ENCODE measurements at places on chromosomes 3 and 15.

DNA sequence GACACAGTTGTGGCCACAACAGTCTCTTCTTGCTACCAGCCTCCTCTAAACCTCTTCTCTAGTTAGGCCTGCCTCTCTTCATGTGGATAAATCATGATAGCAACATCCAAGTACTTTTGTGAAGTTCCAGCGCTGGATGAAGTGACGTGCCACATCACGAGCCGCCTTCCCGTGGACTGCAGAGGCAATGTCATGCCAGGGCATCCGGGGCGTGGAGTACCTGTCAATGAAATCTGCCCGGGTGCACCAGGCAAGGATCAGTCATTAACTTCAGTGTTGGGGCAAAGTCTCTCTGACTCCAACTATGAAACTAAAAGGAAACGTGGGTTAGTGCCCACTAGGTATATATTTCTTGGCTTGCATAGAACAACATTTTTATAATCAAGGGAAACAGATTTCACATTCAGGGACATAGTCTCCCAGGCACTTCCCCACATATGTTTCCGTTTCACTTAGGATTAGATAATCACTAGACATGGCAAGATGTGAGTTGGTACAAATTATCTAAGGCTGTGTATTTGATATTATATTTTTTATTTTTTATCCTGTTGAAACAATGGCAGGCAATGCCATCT is 133.6 kb downstream of the PLD1 start:
- no peak for DNase-seq

- no peak for DNase-seq
Observed at GRCh38 chr15:74958320-74958907, 1.8 kb upstream of the RPP25 start.

GRCh38 chr3:141618103-141618910 is 119.8 kb upstream of the RNF7 start:
- DNase-seq, result no peak

DNA sequence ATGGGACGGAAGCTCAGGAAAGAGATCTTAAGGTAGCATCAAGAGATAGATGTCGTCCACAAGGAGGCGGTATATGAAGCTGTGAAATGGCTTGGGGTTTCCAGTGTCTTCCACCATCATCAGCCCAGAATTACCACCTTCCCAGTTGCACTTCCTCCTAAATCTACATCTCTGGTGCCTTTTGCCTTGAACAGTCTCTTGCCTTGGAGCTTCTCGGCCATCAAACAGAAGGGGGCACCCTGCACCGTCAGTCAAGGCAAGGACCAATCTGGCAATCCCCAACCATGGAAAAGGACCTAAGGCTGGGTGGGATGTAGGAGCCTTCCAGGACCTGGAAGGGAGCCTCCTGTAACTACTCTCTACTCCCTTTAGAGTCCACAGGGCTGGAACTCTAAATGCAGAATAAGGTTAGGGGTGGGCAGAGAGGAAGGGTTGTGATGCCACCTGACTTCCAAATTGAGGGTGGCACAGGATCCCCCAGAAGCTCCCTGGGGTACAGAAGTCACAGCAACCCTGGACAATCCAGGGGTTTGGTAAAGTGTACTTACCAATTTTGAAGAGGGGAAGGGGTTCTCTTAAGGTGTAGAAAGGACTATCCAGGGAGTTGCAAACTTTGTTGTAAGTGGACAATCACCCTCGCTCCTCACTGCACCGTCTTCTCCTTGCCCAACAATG is 1.0 kb upstream of the RYR3 start:
- DNase-seq, result no peak

GRCh38 chr3:23740517-23740965 is 65.2 kb upstream of the UBE2E1 start:
- peak; percentile 16 for DNase-seq

DNA sequence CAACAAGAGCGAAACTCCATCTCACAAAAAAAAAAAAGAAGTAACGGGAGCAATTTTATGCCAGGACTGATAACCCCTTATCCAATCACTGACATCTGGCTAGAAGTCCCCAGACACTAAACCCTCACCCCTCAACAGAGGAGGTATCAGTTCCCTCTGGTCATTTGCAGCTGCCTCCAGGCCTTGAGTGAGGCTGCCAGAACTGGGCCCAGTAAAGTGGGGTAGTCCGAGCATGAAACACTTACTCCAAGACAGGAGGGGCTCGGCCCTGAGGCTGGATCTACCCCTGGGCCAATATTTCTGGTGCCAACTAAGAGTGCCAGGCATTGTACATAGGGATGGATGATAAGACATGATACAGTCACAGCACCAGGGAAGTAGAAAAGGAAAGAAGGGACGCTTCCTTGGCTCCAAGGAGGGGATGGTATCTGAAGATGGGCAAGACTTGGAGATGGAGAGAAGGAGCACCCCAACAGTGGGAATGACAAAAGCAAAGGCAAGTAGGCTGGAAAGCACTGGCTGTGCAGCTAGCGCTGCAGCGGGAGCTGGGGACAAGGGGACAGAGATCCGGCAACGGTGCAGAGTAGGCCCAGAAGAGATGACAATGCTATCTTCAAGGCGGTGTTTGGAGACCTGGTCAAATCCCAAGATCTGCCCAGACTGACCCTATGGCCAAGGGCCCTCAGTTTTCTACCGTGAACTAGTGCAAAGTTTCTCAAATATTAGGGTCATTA is 2.2 kb downstream of the XXYLT1 start:
- no peak for DNase-seq

GRCh38 chr15:41501931-41502794 is 8.5 kb downstream of the ITPKA start:
- no peak for DNase-seq

GRCh38 chr3:15272426-15273196 is 59.8 kb downstream of the SH3BP5 start:
- no peak for DNase-seq

DNA sequence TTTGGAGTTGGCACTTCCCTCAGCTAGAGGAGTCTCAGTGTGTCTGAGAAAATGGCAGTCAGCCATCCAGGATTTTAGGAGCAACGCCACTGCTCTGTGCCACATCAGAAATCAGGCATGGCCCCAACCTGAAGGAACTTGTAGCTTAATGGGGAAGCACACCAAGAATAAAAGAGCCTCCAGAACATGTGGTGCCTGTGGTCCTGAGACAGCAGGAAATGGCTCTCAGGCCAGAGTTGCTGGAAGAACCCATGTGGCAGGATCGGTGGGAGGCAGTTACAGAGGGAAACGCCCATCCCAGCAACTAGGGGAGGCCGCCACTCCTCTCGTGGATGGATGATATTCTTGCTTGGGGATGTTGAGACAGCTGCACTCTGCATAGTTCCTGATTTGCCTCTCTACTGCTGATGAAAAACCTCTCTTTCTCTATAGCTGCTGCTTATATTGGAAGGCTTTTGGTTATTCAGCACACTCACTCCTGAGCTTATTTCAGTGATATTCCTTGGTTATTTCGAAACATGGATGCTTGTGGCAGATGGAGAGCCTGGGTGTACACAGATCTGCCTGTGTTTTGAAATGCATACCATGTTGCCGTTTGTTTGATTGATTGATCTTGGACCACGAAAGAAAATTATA is 52.4 kb downstream of the KLHL25 start:
- no peak for DNase-seq

GRCh38 chr15:90933301-90933700 is 952 bp upstream of the HDDC3 start:
- no peak for DNase-seq

GRCh38 chr3:165920984-165921383 is 83.8 kb upstream of the BCHE start:
- DNase-seq, result no peak

- DNase-seq, result peak; percentile 31
Observed at GRCh38 chr3:69197922-69198530, 75.6 kb upstream of the LMOD3 start.

DNA sequence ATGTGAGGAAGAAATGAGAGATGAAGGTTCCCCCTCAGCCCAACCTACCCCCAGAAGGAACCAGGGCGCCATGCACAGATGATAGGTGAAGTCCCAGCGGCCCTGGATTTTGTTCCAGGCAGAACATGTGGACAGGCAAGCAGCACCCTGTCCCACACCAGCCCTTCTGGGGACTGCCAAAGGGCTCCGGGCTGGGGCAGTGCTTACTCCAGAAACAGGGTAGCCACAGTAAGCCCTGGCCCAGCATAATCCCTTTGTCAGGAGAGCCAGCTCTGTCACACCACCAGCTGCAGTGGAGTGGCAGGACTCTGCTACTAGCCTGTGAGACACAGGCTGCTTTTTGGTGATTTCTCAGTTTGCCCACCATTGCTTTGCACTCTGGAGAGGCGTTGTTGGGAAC is 6.3 kb downstream of the FBXL22 start:
- DNase-seq, result no peak

DNA sequence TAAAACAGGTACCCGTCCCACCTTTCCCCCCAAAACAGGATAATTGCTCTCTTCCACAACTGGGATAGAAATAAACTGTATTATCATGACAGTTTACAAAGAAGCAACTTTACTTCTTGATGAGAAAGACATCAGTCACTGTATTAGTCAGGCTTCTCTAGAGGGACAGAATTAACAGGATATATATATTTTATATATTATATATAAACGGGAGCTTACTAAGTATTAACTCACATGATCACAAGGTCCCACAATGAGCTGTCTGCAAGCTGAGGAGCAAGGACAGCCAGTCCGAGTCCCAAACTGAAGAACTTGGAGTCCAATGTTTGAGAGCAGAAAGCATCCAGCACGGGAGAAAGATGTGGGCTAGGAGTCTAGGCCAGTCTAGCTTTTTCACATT is 18.4 kb upstream of the PLSCR4 start:
- DNase-seq, result no peak

DNA sequence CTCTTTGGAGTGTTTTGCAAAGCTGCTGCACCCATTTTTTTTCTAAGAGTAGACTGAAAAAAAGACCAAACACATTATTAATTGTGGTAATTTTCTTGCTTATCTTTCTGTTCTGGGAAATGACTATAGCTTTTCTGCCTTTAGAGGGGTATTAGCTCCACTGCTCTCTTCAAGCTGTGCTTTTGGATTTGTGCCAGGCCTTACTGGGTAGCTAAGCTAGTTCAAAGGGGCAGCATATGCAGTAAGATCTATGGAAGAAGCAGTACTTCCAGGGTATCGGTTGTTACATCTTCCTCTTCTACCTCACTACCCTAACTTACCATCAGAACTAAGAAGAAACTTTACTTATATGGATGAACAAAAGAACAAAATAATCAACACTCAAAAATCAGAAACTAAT is 28.7 kb upstream of the ARIH1 start:
- no peak for DNase-seq

Data from stimulated activated CD8-positive, alpha-beta memory T cell treated with anti-CD3 and anti-CD28 coated beads, Interleukin-2, amount 100 ng/mL, for 48 hours (primary cell).